ENCODE measurements at places on chromosomes 7 and 10. TPM values are rescaled to one million over a fixed set of nuclear protein-coding genes. Genes with fewer than 3 reads are reported as not detected.

Gene SCIN
- total RNA-seq: 0.13 TPM

Gene GPR15LG
- total RNA-seq: not detected

Gene IQCE
- 3.2 TPM for total RNA-seq

Gene GSTO2
- 0.31 TPM for total RNA-seq

Gene ALDH18A1
- total RNA-seq: 99.2 TPM

Gene HTR5A
- total RNA-seq: not detected

Gene MYO1G
- total RNA-seq: 0.13 TPM

Gene MEIG1
- total RNA-seq: not detected

Gene ANKRD2
- 0.49 TPM for total RNA-seq

Gene LRIT1
- not detected for total RNA-seq

Gene ZNF735
- total RNA-seq: not detected

Gene MYL10
- not detected for total RNA-seq

Gene PTPRZ1
- under 0.01 TPM for total RNA-seq

Gene OPN1SW
- total RNA-seq: 1.1 TPM

Gene NPFFR1
- total RNA-seq: not detected

Gene GSTO1
- total RNA-seq: 151 TPM

Gene AZGP1
- not detected for total RNA-seq

Gene ZNF33A
- 24.0 TPM for total RNA-seq

Gene CYP2W1
- not detected for total RNA-seq

Gene DPCD
- total RNA-seq: 28.7 TPM

Gene DNAH11
- 0.31 TPM for total RNA-seq

Gene NRG3
- 10.6 TPM for total RNA-seq

Gene TRIL
- total RNA-seq: 32.7 TPM

Gene TAS2R41
- not detected for total RNA-seq

Gene RPEL1
- not detected for total RNA-seq

Gene RELN
- 899 TPM for total RNA-seq

Gene LRRD1
- under 0.01 TPM for total RNA-seq

Gene RHOBTB1
- total RNA-seq: 62.1 TPM

Gene ZNF365
- 0.25 TPM for total RNA-seq

Gene NPC1L1
- not detected for total RNA-seq

Gene PPP3CB
- total RNA-seq: 10.5 TPM

Gene FGL2
- total RNA-seq: 0.16 TPM

Gene PNLIPRP1
- total RNA-seq: not detected

Gene RARRES2
- not detected for total RNA-seq

Gene GNGT1
- not detected for total RNA-seq

Gene SPDYE6
- 0.06 TPM for total RNA-seq

Gene TMEM209
- total RNA-seq: 8.7 TPM

Gene FRAT1
- 2.6 TPM for total RNA-seq

Gene UBE2H
- total RNA-seq: 42.3 TPM

Gene AFAP1L2
- total RNA-seq: 6.9 TPM

Gene CPA2
- total RNA-seq: not detected

Gene CADPS2
- 62.1 TPM for total RNA-seq

Gene BCL7B
- total RNA-seq: 20.6 TPM

Gene BRAT1
- 22.0 TPM for total RNA-seq

Gene CYP2C18
- not detected for total RNA-seq

Gene PHYHIPL
- total RNA-seq: not detected

Measured in bladder microvascular endothelial cell (primary cell).